ENCODE measurements at places on chromosomes 1 and 21.

DNA sequence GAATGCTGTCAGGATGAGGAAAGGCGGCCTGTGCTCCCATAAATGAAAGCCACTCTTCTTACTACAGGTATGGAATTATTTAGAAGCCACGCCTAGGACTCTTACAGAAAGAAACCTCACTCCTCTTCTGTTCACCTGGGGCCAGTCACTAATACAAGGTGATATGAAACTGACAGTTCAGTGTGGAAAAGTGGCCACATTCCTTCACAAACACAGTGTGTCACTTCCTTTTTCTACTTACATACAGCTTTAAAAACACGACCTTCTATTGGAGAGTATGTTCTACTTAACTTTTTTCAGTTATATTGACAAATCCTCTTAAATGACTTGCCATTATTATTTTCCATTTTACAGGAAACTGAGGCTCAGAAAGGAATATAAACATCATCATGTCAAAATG, 163.1 kb downstream of the PCNX2 start:
- DNase-seq, result no peak

- no peak for DNase-seq
Measured at GRCh38 chr1:224188286-224188685, 5.2 kb downstream of the DEGS1 start.

- no peak for DNase-seq
Measured at GRCh38 chr1:3153197-3153596, 84.2 kb downstream of the PRDM16 start.

DNA sequence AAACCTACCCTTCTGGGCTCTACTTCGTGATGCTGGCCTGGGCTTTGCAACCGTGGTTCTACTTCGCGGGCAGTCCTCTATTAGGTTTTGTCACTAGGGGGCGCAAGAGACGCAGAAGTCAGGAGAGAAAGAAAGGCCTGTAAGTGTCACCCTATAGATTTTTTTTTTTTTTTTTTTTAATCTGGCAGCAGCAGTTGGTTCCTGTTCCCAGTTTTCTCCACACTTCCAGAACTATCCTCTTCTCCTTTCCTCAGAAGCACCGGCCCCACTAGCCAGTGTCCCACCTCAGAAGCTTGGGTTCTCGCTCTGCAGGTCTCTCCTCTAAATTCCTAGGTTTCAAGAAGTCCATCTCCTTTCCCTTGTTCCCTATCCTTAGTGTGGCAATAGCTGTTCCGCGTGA, 9.1 kb upstream of the LCE2D start:
- peak; percentile 70 for DNase-seq

DNA sequence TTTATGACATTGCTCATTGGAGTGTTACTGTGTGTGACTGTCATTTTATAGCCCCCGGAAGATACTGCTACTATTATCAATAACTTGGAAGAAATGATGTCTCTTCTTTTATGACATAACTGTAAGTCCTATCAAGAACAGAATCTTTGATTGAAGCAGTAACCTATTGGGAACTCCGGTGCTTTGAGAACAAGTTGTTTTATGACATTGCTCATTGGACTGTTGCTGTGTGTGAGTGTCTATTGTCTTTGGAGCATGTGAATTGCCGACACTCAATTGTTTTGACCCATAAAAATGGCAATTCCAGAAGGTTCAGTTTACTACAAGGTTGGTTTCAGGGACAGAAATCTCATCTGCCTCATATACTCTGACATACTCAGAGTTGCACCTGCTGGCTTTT, 8.0 kb downstream of the KCNK1 start:
- no peak for DNase-seq

GRCh38 chr1:191151321-191151807, 673.7 kb upstream of the BRINP3 start:
- DNase-seq, result no peak

DNA sequence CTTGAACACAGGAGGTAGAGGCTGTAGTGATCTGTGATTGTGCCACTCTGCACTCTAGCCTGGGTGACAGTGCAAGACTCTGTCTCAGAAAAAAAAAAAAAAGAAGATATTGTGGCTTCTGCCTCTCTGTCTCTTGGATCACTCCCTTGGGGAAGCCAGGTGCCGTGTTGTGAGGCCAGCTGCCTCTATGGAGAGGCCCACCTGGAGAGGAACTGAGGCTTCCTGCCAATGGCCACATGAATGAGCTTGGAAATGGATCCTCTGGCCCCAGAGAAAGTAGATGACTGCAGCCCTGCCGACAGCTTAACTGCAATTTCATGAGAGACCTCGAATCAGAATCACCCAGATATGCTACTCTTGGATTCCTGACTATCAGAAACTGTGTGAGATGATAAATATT, 19.7 kb upstream of the AK2 start:
- DNase-seq, result no peak

DNA sequence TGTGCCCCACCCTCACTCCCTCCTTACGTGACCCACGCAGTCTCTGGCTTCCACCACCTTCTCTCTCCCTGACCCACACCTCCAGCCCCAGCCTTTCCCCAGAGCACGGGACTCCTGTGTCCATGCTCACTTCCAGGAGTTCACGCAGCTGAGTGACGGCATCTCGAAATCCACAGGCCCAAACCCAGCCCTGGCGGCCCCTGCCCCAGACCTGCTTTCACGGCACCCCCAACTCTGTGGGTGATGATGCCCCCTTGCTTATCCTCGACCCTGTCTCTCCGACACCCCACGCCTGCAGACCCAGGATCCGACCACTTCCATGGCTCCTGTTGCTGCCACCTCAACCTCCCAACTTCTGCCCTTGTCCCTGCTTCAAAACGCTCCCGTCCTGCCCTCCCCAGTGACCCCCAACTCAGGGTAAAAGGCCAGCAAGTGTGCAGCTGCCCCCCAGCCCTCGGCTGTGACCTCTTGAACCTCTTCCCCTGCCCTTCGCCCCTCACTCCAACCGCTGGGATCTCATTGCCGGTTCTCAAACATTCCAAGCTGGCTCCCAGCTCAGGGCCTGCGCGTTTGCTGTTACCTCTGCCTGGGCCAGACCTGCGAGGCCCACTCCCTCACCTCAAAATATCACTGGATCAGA, 30.4 kb upstream of the LAPTM5 start:
- no peak for DNase-seq

All from activated CD8-positive, alpha-beta T cell treated with anti-CD3 and anti-CD28 coated beads for 36 hours (primary cell).